Stimulated activated CD4-positive, alpha-beta T cell treated with anti-CD3 and anti-CD28 coated beads, TNF-alpha, amount 100 ng/mL, for 24 hours (primary cell): ENCODE measurements at places on chromosomes 1 and 21.
A peak's percentile ranks its signal among the peaks of the same experiment; 100 is the strongest.

DNA sequence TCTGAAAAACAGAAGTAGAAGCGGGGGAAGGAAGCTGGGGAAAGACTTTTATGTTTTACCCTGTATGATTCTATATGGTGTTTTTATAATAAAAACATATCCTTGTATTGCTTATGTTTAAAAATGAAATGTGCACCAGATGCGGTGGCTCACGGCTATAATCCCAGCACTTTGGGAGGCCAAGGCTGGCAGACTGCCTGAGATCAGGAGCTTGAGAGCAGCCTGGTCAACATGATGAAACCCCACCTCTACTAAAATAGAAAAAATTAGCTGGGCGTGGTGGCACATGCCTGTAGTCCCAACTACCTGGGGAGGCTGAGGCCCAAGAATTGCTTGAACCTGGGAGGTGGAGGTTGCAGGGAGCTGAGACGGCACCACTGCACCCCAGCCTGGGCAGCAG lies 155.4 kb downstream of the SMYD3 start:
- DNase-seq, result no peak

DNA sequence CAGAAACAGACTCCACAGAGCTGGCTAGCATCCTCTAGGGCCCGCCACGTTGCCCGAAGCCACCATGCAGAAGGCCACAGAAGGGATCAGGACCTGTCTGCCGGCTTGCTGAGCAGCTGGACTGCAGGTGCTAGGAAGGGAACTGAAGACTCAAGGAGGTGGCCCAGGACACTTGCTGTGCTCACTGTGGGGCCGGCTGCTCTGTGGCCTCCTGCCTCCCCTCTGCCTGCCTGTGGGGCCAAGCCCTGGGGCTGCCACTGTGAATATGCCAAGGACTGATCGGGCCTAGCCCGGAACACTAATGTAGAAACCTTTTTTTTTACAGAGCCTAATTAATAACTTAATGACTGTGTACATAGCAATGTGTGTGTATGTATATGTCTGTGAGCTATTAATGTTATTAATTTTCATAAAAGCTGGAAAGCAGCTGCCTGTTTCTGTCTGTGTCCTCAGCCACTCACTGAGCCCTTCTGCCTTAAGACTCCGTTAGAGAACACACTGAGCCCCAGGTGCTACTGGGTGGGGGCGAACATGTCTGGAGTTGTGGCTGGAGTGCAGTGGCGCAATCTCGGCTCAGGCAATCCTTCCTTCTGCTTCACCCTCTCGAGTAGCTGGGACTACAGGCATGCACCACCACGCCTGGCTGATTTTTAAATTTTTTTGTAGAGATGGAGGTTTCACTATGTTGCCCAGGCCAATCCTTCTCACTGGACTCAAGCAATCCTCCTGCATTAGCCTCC lies 14.8 kb downstream of the MFSD2A start:
- no peak for DNase-seq

DNA sequence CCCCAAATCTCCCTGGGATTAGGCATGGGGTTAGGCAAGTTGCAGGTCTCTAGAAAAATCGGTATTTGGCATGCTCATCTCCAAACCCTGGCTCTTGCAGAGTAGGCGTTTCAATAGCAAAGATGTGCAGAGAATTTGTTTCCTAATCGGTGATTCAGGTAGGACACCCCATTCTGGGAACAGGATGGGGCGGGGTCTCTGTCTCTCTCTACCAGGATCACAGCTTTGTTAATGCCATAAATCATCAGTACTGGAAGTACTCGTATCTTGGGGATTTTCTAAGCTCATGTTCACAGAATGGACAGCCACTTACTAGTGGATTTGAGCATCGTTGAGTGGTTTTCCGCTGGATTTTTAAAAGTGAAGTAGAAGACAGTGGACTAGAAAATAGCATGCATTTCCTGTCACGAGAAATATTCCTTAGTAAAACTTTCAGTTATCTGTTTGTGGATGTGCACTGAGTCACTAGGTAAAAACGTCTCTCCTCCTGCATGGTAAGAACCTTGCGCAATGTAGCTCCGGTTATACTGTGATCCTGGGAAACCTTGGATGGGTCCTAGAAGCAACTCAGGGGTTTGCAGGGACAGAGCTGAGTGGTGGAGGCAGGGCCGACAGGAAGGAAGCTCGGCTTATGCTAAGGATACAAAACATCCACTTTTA lies 5.1 kb downstream of the TMEM51 start:
- DNase-seq, result no peak

DNA sequence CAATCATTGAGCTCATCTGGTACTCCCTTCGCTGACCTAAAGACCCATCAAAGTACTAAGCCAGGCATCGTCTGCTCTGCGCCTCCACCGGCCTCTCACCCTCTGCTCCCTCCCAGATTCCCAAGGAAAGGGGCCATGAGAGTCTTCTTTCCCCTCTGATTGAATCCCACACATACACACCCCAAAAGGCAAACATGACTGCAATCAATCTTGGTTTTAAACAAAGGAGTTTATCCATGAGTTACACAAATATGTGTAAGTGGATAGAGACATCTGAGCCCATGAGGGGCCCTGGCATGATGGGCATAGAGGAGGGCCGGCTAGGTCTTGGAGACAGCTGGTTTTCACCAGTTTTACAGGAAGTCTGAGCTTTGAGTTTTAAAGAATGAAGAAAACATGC lies 50.9 kb downstream of the CAPN2 start:
- DNase-seq, result no peak

GRCh38 chr1:216749232-216749631 lies 26.0 kb upstream of the ESRRG start:
- no peak for DNase-seq

GRCh38 chr1:15290382-15290781 lies 43.4 kb downstream of the FHAD1 start:
- peak; percentile 2 for DNase-seq

- DNase-seq, result no peak
Observed at GRCh38 chr1:64484651-64485050, 14.7 kb downstream of the CACHD1 start.

DNA sequence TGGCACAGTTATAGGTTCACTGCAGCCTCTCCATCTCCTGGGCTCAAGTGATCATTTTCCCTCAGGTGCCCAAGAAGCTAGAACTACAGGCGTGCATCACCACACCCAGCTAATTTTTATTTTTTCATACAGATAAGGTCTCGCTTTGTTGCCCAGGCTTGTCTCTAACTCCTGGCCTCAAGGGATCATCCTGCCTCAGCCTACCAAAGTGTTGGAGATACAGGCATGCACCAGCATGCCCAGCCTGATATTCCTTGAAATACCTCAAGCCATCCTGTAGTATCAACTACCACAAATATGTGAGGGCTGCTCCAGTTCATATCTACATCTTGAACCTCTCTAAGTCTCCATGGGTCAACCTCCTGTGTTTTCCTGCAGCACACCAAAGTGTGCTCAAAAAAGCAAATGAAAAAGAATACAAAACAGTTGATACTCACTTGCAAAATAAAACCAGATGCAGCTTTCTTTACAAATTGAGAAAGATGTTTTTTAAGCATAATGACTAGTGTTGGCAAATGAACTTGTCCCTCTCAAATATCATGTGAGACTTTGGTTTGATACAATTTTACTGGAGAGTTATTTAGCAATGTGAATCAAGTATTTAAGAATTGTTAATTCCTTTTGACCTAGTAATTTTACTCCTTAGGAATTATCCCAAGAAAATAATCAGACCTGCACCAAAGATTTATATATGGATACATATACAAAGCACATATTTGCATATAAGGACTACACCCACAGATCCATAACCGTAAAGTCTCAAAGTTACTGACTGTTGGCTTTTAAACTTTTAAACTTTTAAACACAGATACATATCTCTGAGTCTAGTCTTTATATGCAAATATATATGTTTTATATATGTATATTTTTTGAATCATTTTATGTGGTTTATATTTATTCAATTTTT lies 197.7 kb downstream of the NRIP1 start:
- DNase-seq, result no peak

DNA sequence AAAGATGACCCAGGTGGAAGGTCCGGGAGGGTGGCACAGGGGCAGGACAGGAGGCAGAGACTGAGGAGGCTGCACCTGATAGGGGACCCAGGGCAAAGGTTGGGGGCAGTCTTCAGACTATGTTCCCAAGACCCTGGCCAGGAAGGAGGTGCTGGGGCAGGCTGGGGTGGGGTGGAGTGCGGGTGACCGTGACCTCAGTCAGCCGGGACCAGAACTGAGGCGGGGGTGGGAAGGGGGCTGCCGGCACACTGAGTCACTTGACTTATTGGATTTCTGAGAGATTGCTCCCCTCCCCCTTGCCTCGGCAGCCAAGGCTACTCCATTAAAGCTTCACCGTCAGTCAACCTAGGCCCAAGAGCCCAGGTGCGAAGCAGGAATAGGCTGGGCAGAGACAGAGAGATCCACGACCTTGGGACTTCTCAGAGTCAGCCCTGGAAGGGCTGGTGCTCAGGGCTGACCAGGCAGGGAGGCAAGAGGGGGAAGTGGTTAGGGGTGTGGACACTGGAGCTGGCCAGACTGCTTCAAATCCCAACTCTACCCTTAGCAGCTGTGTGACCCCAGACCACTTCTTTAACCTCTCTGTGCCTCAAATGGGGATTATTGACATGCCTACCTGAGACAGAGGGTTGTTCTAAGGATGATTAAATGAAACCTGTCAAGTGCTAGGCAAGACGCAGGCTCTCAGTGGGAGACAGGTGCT lies 47.9 kb upstream of the LAPTM5 start:
- DNase-seq, result no peak

- no peak for DNase-seq
Observed at GRCh38 chr1:213724640-213725536, 262.9 kb upstream of the PROX1 start.

DNA sequence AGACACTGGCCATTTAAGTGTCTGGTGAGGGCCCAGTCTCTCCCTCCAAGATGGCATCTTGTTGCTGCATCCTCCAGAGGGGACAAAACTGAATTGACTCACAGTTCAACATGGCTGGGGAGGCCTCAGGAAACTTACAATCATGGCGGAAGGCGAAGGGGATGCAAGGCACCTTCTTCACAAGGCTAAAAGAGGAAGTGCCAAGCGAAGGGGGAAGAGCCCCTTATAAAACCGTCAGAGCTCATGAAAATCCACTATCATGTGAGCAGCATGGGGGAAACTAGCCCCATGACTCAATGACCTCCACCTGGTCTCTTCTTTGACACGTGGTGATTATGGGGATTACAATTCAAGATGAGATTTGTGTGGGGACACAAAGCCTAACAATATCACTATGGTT lies 280.1 kb downstream of the HHAT start:
- DNase-seq, result no peak

DNA sequence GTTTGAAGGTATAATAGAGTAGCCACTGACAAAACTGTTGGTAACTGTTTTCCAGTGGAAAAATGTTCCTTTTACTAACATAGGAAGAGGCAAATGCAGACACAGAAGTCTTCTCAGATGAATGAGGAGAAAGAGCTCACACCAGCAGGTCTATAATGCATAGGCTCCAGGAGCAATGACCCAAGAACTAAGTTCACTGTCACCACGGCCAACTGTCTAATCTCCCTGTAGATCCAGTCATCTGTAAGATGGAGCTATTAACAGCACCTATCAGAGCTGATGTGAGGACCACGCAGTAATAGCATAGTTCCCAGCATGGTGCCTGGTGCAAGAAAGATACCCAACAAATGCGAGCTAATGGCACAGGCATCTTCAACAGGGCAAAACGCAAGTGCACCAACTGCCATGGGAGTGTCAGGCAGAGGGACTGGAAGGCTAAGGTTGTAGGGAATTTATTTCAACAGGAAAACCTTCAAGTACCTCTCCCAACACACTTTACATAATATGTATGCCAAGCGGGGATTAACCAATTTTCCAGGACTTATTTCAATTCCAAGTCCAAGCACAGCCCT lies 12.9 kb downstream of the GNB1 start:
- no peak for DNase-seq

DNA sequence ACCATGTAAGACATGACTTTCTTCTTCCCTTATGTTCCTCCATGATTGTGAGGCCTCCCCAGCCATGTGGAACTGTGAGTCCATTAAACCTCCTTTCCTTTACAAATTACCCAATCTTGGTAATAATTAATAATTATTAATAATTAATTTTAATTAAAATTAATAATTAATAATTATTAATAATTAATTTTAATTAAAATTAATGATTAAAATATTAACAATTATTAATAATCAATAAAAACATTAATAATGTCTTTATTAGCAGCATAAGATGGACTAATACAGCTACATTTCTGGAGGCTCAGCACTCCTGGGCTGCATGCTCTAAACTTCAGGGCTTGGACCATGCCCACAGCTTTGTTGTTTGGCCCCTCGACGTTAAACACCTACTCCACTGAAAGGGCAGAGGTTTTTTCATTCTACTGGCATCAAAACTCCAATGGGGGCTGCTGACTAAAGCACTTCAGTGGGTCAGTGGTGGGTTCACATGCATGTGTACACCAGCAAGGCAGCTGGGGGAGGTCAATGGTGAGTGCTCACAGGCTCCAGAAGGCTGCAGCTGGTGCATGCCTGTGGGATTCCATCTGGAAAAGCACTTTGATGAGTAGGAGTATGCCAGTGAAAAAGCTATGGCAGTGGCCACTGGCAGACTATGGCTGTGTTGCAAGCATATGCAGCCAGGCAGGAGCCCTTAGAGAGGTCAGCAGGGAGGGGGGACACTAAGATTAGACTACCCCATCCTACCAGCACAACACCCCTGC lies 561.3 kb downstream of the NCAM2 start:
- no peak for DNase-seq

- no peak for DNase-seq
Observed at GRCh38 chr1:231842441-231842840, 215.9 kb downstream of the DISC1 start.

DNA sequence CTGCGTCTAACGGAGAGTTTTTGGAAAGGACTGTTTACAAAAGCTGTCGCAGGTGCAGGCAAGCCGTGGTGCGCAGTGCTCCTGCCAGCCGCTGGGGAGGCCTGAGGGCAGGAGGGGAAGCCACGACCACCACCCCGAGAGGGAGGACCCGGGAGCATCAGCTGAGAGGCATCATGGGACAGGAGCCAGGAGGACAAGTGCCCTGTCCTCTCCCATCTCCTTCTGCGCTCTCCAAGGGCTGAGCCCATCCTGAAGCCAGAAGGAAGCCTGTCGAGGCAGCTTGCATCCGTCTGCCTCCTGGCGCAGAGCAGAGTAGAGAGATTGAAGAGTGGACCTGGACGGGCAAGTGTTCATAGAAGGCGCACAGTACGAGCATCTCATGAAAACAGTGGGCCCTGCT lies 310.9 kb downstream of the KIF26B start:
- DNase-seq, result no peak

- no peak for DNase-seq
Observed at GRCh38 chr1:40423264-40423642, 27.0 kb upstream of the ZFP69B start.

GRCh38 chr1:1989102-1989542 lies 14.5 kb downstream of the CFAP74 start:
- DNase-seq, result no peak

GRCh38 chr1:210855440-210855839 lies 278.5 kb downstream of the KCNH1 start:
- no peak for DNase-seq

DNA sequence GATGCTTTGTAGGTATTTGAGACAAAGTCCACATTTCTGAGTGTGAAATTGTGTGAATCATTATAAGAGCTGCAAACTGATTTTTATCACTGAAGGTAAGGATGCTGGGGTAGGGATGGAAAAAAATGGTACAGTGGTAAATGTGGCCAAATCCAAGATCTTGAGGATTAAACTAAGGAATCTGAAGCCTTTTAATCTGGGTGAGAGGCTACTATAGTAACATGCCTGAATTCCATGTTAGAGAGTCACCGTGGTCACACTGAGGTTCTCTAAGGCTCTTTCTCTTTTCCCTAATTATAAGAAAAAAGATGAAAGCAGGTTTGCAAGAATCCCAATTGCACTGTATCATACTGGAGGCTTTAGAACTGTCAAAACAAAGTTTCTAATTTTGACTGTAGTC lies 17.6 kb downstream of the PTGER3 start:
- DNase-seq, result no peak
